ENCODE measurements at places on chromosomes 4 and X. TPM values are rescaled to one million over a fixed set of nuclear protein-coding genes. Genes with fewer than 3 reads are reported as not detected.

DNA sequence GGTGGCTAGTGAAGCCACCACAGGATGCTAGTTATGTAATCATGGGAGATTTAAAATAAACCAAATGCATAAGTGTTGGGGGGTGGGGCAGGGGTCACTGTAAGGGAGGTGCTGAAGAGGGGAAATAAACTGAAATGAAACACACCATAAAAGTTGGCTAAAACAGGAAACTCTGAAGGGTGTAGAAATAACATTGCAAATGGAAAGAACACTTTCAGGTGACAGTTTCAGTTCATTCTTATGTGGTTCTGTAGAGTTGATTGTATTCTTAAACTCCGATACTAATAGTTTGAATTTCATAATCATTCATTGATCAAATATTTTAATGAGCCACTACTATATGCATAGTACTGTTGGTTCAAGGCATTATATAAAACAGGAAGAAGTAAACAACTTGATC is 80.1 kb downstream of the HDAC8 start:
- no peak for DNase-seq

Gene WNK3
- total RNA-seq: 8.7 TPM

- DNase-seq: no peak
These were observed 855 bp downstream of the GPRASP2 start for GRCh38 chrX:102712981-102713625.

Gene OPRPN
- not detected for total RNA-seq

Gene NLGN3
- total RNA-seq: 3.1 TPM

GRCh38 chr4:145481942-145482208 is 222 bp downstream of the SMAD1 start:
- DNase-seq: no peak

- DNase-seq: no peak
These were observed 76.9 kb downstream of the RRAGB start for GRCh38 chrX:55794405-55794804.

DNA sequence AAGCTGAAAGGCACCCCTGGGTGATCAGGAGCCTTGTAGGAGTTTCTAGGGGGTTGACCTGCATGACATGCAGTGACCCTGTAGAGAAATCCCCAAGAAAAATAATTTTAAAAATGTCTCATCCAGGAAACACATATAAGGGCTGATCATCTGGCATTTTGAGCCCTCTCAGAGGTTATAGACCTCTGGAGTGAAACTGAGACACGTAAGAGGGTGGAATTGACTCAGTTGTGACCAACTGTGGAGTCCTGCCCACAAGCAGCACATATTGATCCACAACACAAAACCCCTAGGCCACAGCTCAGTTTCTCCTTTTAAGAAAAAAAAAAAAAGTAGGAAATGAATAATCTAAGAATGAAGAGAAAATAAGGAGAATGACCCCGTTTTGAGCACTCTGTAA is 32.5 kb upstream of the MTMR8 start:
- no peak for DNase-seq

- no peak for DNase-seq
These were observed 11.4 kb downstream of the FAM120C start for GRCh38 chrX:54171527-54172250.

DNA sequence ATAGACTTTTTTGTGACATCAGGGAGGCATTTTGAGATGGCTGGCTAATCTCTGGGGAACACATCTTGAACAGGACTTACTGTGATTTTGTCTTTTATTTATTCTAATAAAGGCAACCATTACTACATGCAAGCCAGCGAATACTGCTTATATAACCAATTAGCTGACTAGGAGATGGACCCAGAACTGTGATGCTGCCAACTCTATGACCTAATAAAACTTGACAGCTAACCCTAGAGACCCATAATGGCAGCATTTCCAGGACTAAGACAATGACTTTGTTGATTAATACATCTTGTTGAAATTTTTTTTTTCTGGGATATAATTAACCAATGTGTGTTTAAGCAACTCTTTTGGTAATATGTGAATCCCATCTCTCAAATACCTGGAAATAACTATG is 584.6 kb downstream of the PRR32 start:
- no peak for DNase-seq

DNA sequence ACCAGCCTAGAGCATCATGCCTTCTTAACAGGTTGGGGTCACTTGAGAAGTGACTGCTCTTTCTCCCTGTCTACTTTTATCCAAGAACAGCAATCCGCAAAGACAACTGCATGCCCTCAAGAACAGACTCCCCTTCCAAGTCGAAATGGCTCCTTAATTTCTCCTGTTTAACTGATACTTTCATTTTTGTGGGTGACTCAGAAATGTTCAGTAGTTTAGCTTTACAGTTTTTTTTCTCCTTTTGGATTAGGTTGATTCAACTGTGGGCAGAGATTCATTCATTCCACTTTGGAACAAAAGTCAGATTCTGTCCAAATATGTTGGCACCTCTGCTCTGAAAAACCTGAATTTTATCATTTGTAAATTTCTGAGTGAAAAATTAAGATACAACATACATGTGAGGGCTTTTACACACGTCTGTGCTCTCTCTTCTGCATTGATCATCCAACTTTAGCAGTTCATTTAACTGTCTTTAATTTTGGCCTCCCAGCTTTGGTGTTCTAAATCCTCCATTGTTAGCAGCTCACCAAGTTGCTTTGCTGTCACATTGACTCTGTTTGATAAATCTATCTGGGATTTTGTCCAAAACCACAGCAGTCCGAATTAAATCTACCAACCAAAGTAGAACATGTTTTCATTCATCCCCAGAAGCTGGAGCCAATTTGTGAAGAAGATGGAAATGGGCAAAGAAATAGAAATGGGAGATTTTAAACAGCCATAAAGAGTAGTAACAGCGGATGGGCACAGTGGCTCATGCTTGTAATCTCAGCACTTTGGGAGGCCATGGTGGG is 50.0 kb downstream of the HOPX start:
- no peak for DNase-seq

- no peak for DNase-seq
These were observed 306.8 kb upstream of the FAM241A start for GRCh38 chr4:111838406-111838930.

- DNase-seq: no peak
These were observed at the start of gene P2RY10 for GRCh38 chrX:78945186-78945912. TSS of gene P2RY10 (plus strand) at chrX:78945391. CDS start at chrX:78960521, 15,130 bp downstream.

GRCh38 chrX:130079824-130080406 is 30.4 kb downstream of the ELF4 start:
- no peak for DNase-seq

DNA sequence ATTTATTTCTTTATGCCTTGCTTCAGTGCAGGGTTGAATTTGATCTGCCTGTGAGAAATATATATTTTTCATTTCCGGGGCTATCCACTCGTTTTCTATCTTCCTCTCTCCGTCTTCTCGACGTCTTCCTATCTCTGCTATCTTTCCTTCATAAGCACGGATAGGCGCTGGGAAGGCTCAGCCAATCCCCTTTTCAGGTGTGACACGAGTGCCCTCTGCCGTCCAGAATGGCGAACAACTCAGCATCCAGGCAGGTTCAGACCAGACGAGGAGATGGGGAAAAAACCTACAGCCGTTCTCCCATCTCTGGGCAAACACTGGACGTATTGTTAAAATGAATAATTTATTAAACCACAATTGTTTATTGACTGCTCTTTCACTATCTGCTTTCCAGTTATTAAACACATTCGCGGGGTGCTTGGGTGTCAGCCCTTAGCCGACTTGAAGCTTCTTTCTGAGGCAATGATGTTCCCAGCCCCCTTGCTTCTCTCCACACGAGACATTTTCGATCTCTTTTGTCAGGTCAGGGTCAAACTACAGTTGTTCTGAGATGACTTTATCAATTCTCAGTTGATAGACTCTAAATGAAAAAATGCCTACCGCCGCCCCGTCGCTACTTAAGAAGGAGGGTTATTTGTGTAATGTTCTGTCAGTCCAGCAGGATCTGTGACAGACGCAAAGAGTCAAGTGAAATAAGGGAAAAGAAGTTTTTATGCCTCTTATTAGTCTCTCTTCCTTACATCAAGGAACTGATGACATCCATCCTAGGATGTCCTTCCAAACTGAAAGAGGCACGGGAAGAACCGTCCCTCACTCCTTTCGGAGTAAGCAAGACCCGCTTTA is 96.3 kb upstream of the NOCT start:
- no peak for DNase-seq

DNA sequence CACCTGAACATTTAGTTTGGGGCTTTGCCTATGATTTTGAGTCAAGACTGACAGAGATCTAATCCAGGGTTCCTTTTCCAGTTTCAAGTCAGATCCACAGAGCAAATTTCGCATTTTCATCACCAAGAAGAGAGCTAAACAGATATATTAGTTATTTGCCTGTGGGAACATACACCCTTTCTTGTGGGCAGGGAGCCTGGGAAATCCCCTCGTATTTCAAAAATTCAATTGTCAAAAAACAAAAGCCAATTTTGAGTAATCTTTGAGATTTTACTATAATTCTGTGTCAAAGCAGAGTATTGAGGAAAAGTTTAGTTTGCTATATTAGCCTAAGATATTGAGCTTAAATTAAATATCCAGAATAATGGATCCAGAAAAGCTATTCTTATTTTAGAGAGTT is 56.6 kb downstream of the AFM start:
- DNase-seq: no peak

DNA sequence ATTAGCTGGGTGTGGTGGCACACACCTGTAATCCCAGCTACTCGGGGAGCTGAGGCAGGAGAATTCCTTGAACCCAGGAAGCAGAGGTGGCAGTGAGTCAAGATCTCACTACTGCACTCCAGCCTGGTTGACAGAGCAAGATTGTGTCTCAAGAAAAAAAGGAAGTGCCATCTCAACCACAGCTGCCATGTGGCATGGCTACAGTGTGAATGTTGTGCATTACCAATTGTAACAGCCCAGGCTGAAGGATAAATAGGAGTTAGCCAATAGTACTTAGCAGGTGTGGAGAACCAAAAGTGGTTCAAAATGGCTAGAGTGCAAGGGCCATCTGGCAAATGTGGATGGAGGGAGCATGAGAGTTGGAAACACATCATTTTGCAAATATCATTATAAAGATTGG is 28.9 kb downstream of the SLC25A5 start:
- DNase-seq: no peak

Gene ARAP2
- total RNA-seq: 34.1 TPM

GRCh38 chrX:69600182-69600581 is 15.7 kb upstream of the EDA start:
- DNase-seq: no peak

Gene TLR3
- total RNA-seq: 20.4 TPM

Gene NIPAL1
- 13.7 TPM for total RNA-seq

GRCh38 chrX:66200855-66201795 is 37.1 kb downstream of the HEPH start:
- no peak for DNase-seq

Gene MRPS18C
- 30.5 TPM for total RNA-seq

DNA sequence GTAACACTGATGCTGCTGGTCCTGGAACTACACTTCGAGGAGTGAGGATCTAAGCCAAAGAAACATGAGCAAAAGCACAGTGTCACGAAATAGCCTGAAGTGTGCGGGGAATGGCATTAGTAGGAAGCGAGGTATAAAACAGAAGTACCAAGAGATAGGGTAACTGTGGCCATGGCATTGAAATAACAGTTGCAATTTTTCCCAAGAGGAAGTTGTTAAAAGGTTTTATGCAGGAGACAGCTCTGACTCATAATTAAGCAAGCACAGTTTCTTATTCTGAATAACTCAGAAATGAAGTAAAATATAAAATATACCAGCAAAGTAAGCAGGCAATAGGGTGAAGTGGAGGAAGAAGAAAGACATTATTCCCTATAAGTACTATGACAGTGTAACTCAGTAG is 90.3 kb upstream of the TMEM150C start:
- no peak for DNase-seq

Gene MGAT4D
- not detected for total RNA-seq

Gene TDO2
- total RNA-seq: 3.9 TPM

DNA sequence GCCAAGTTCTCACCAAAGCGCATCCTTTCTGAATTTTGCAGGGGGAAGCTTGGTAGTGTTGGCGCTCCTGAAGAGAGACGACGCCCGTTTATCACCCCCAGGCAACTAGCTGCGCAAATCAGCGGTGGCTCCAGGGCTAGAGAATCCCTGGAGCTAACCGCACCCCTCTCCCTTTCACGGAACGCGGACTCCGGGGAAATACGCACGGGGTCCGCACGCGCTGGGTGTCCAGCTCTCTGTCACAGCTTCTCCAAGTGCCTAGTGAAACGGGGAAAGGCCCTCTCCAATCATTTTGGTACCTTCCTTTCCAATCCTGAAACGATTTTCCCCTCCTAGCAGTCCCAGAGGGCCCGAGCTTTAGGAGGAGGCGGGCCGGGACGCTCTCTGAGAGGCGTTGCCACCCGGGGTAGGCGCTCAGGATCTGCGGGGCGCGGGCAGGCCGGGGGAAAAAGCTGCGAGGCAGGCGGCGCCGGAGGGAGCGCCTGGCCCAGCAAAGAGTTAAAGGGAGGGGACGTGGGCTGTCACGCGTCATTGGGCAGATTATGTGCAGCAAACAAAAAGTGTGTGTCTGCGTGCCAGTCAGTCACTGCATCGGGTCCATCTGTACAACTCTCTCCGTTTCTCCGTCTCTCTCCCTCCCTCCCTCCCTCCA is at the start of gene PRDM8:
TSS of gene PRDM8 (plus strand) at position 582 of the 652 bp plus-strand sequence. CDS start 2,578 bp downstream, outside the sequence.
- DNase-seq: no peak

Data from urinary bladder (tissue), 4 donors.